NCI-H2081 (cell line): ENCODE measurements at places on chromosomes 1 and 21.

DNA sequence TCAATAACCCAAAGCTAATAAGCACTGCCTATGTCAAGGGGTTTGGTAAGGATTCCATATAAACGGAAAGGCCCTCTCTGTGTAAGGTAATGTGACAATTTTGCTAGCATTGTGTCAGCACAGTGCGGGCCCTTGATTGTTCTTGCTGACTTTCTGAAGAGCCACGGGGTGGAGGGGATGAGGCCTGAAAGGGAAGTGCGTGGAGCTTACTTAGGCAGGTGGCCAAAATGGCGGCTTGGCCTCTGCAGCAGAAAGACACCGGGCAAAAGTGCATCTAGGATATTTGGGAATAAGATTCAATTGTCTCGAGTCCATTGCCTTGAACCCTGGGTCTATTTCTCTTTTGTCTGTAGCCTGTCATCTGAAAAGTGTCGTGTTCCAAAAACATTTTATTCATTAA is 114.3 kb downstream of the TGFB2 start:
- DNase-seq = no peak

DNA sequence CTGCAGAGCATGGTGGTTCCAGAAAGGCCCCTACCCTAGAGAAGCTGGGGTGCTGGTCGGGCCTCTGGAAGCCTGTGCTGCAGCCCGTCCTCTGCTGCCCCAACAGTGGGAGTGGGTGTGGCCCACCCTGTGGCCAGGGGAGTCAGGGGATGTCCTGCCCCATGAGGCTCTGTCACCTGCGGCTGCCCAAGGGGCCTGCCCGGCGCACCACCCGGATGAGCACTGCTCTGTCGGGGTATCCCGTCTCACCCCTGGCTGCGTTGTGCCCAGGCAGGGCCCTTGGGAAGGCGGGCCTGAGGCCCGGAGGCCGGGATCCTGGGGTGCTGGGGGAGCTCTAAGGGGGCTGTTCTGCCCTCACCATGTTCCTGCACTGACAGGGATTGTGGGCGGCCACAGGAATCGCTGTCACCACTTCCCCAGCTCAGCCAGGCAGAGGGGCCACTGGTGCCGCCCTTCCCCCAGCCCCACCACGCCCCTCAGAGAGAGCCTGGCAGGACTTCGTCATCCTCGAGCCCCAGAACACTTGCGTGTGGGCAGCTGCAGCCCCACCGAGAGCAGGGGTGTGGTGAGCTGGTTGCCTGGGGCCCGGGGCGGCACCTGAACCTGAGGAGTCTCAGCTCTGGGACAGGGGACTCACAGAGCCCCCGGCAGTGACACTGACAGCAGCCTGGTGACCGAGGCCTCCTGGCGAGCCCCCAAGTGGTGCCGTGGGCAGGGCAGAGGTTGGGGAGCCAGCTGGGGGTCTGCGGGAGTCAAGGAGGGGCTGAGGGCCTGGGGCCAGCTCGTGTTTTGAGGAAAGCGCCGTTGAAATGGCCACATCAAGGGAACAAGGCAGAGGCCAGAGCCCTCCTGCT is 20.2 kb downstream of the PANK4 start:
- no peak for DNase-seq

- peak; percentile 83 for DNase-seq
These were observed 43.5 kb upstream of the RAB4A start for GRCh38 chr1:229227298-229227919.

GRCh38 chr1:162072740-162073139 is 3.2 kb downstream of the NOS1AP start:
- DNase-seq = no peak

DNA sequence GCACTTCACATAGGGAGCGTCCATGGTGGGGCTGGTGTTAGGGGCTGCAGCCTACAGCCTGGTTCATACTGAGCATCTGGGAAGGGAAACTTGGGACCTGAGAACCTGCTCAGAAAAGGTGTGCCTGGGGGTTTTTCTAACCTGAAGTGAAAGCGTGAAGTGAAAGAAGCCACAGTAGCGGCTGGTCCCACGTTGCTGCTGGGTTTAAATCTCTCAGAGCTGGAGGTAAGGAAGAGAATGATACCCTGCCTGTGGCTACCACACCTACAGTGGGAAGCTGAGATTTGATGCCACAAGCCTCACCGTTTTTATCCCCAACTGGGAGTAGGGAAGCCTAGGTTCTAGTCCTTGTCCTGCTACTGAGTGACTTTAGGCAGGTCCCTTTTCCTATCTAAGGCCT is 21.0 kb upstream of the FUCA1 start:
- DNase-seq = no peak

DNA sequence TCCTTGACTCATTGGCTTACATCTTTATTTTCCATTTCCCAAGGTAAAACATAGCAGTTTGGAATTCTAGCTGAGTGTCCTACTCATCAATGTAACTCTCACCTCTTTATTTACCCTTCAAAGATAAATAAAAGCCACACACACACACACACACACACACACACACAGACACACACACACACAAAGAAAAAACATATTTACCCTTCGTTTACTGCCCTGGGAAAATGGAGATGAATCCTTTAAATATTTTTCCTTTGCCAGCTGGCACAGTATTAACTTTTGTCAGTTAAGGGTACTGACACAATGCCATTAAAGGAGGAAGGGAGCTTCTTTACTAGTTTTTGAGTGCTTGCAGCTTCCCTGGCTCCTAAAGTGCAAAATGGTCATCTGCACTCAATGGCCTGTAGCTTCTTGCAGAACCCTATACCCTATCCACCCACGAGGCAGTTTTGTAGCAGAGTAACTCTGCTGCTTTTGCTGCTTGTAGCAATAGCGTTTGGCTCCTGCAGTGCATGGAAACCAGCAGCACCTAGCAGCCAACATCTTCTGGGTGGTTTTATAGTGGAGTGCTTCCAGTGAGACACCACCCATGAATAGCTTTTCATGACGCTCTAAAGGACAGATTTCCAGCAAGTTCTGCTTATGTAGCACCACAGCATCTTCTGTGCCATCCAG is 103.7 kb downstream of the HS2ST1 start:
- no peak for DNase-seq

GRCh38 chr1:179803104-179803503 is 60.0 kb downstream of the FAM163A start:
- no peak for DNase-seq

DNA sequence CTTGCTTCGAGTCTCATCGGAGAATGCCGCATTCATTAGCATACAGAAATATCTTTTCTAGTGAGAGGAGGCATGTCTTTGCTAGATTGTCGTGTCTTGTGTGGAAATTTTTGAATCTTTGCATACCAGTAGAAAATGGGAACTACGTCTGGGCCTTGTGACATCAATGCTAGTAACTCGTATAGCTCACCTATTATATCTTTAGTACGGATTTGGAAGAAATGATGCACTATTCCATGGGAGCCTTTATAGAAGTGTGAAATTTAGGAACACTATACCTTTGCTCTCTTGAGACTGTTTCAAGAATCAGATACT is 835 bp downstream of the UHMK1 start:
- no peak for DNase-seq

- DNase-seq = no peak
These were observed 122.2 kb upstream of the PRDX6 start for GRCh38 chr1:173354937-173355280.

DNA sequence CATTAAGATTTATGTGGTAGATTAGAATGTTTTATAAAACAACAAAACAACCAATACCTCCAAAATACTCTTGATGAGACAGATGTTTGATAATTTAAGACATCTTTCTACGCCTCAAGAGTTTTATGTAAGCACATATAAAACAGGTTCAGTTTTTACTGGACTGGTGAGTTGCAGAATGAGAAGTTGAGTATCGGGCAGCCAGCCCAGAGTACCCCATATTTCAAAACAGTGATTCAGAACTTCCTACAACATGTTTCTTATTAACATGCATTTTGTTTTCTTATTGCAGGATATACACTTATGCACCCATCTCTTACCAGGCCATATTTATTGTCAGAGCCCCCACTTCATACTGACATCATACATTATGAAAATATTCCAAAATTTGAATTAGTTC is 91.4 kb upstream of the RAVER2 start:
- no peak for DNase-seq

- DNase-seq = no peak
These were observed 38.7 kb downstream of the CHAF1B start for GRCh38 chr21:36423771-36424433.

DNA sequence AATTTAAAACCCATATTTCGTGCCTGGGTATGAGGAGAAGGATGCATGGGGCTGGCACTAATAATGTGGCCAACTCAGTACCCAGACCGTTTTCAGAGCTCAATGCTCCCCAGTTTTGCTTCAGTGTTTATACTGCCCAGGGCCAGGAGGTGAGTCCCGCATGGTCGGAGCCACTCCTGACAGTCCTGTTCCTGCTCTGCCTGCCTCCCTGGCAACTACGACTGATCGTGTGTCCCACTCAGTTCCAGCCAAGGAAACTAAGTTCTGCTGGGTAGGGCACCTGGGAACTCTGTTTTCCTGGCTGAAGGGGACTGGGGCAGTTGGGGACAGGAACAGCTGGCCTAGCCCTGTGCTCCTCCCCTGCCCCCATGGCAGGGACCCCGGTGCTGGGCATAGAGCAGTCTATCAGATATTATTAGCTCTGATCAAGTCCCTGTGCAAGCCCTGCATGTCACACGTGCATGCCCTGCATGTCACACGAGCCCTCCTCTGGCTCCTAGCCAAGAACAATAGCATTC is 19.2 kb downstream of the S100A7 start:
- DNase-seq = peak; percentile 32

DNA sequence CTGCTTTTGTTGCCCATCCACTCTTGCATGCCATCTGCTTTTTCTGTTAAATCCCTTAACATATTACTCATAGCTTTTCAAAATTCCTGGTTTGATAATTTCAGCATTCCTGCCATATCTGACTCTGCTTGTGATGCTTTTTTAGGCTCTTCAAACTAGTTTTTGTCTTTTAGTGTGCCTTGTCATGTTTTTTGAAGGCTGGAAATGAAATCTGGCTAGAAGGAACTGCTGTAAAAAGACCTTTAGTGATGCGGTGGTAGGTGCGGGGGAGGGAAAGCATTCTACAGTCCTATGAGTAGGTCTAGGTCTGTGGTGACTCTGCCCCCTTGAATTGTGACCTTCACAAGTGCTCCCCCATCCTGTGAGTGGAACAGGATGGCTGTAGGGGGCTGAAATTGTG is 15.0 kb upstream of the S100B start:
- DNase-seq = no peak

GRCh38 chr1:174399211-174399610 is 48.6 kb upstream of the GPR52 start:
- no peak for DNase-seq

DNA sequence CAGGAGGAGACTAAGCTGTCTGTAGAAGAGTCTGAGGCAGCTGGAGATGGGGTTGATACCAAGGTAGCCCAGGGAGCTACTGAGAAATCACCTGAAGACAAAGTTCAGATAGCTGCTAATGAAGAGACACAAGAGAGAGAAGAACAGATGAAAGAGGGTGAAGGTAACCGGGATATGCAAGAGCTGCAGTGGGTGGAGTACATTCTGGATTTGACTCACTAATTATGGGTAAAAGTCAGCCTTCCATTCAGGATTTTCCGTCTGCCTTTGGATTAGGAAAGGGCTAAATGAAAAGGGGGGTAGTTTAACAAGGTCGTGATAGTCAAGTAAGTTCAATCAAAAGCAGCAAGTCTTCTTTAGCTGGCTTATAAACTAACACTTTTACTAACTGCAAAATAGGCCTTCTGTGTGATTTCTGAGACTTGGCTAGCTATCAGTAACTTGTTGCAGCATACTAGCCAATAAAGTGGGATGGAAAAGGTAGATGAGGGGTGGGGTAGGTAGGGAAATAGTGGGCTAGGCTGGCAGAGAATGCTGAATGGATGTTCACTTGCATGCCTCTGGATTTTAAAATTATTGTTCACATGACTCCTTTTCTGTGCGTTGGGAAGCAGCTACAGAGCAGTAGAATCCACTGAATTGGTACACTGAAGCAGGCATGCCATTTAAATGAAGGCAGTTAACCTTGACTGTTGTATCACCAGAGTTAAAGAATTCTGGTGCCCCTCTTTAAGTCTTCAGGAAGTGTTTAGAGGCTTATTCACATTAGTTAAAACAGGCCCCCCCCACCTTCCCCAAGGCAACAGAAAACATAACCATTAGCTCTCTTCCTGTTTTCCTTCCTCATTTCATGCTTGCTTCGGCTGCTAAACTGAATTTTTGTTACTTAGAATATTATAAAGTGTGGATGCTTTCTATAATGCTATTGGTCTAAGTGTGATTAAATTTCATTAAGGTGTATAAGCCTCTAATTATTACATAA is 15.4 kb downstream of the CCDC17 start:
- no peak for DNase-seq

DNA sequence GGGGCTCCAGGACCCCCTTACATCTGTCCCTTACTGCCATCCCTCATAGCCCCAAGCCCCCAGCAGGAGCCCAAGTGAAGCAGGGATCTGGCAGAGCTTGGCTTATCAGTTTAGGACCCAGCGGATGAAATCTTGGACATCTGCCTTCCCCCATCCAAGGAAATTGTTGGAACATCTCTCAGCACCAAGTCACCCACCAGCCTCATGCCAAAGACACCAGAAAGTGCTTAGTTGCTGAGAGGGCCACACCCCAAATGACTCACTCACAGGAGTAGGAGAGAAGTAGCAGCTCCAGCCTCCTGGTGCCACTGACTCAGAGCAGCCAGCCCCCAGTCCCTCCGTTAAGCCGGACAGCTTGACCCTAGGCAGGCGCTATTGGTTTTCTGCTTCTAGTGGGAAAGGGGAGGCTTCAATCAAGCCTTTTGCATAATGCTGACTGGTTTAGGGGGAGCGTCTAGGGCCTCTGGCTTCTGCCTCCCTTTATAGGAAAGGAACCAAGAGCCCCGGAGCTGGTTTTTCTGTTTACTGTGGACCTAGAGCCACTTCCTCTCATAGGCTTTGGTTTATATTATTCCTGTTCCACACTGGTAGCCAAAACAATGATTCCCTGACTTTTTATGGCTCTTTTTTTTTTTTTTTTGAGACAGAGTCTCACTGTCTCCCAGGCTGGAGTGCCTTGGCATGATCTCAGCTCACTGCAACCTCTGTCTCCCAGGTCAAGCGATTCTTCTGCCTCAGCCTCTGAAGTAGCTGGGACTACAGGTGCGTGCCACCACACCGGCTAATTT is 114.2 kb upstream of the IPO9 start:
- DNase-seq = no peak

- no peak for DNase-seq
These were observed 15.6 kb downstream of the SZT2 start for GRCh38 chr1:43405219-43405875.

- no peak for DNase-seq
These were observed 84.3 kb downstream of the EXTL2 start for GRCh38 chr1:100810360-100810759.

DNA sequence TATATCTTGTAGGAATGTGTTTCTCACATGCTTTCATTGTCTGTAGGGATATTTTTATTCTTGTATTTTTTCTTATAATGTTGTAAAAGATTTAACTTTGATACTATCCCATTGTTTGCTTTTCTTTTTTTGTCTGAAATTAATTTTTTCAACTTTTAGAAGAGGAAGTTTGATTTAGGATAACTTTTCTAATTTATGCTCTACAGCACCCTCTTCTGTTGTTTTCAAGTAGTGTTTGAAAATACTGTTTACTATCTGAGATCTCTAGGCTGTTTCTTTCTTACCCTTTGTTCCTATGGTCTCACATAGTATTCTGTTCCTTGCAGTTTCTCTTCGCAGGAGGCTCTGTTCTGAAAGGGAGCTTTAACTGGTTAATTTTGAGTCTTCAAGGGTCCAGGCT is 21.9 kb downstream of the ABCD3 start:
- no peak for DNase-seq

- no peak for DNase-seq
These were observed 938.7 kb downstream of the TTLL7 start for GRCh38 chr1:83060221-83060620.
